ENCODE measurements at places on chromosomes 1 and 21.

DNA sequence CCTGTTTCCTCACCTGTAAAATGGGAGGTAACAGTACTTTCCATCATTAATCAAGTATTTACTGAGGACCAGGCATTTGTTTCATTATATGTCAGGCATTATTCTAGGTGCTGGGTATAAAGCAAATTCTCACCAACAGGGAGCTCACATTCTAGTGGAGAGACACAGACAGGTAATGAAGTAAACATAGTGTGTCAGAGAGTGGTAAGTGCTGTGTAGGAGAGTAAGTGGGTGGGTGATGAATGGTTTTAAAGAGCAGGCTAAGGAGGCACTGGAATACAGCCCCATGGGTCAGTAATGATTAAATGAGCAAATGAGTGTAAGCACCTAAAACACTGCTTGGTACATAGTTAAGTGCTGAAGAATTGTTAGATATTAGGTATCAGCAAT is 60.4 kb downstream of the DNTTIP2 start:
- DNase-seq: no peak

DNA sequence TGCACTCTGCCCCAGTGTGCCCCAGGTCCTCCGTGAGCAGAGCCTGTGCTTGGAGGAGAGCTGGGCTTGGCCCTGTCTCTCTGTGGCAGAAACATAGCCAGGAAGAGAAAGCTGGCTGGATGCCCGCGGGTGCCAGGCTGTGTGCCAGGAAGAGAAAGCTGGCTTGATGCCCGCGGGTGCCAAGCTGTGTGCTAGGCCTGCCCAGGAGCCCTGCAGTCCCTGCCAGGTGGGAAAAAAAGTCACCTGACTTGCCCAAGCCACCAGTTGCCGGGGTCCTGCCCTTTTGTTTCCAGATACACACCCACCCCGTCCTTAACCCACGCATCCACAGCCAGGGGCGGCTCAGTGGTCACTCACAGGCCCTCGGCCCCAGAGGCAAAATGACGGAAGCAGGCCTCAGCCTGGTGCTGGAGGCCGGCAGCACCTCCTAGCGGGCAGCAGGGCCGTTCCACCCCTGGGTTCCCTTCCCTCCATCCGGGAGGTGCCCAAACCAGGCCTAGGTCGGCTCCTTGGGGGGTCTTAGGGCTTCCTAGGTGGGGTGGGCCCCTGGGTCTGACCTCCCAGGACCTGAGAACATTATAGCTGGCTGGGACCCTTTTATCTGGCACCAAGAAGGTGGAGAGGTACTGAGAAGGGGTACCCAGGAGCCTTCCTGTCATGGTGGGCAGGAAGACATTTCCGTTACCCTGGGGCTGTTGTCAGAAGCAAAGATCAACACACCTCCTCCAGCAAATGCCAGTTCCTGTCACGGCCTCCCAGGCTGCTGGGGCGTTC is 9.1 kb downstream of the ITGB2 start:
- DNase-seq: no peak

GRCh38 chr1:57091642-57092041 is 125.8 kb upstream of the C8B start:
- DNase-seq: no peak

- DNase-seq: no peak
Measured at GRCh38 chr1:183918589-183918988, 113.7 kb downstream of the RGL1 start.

DNA sequence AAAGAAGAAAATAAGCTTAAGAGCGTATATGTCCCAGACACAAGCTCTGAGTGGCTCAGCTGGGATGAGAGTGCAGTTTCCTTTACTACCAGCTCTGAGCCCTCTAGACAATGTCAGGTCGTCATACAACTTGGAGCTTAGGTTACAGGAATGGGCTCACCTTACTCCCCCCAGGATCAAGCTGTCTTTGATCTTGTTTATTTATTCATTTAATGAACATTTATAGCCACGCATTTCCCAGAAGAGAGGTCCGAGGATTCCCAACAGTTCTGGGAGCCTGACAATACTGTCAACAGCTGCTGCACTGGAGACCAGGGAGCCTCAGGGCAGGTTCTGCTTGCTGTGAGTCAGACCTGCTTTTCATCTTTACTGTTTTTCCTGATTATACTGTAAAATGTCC is 378.9 kb downstream of the PLPP3 start:
- DNase-seq: no peak

- DNase-seq: no peak
Measured at GRCh38 chr1:67850611-67851075, 17.4 kb upstream of the GNG12 start.

DNA sequence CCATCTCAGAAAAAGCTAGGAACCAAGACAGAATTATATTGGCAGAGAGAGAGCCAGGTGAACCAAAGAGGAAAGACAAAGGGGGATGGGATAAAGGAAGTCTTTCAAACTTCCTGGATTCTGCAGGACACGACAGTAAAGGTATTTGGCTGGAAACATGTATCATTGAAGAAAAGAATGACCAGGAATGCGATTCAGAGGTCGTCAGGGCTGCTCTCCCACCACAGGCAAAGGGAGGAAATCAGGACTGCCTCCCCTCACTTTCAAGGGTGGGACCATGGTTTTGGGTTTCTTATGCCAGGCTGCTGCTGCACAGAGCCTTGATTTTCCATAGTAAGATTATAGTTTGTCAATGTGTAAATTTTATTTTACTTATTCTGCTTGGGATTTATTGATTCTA is 848.8 kb downstream of the BRINP3 start:
- DNase-seq: no peak

- no peak for DNase-seq
Measured at GRCh38 chr1:34926156-34926555, 3.3 kb downstream of the DLGAP3 start.

- no peak for DNase-seq
Measured at GRCh38 chr1:7648761-7649384, 122.2 kb upstream of the VAMP3 start.

- DNase-seq: no peak
Measured at GRCh38 chr1:156914440-156914856, 6.0 kb upstream of the LRRC71 start.

GRCh38 chr1:10916311-10916710 is 96.1 kb upstream of the TARDBP start:
- DNase-seq: no peak

- DNase-seq: no peak
Measured at GRCh38 chr1:229066591-229066990, 204.3 kb upstream of the RAB4A start.

DNA sequence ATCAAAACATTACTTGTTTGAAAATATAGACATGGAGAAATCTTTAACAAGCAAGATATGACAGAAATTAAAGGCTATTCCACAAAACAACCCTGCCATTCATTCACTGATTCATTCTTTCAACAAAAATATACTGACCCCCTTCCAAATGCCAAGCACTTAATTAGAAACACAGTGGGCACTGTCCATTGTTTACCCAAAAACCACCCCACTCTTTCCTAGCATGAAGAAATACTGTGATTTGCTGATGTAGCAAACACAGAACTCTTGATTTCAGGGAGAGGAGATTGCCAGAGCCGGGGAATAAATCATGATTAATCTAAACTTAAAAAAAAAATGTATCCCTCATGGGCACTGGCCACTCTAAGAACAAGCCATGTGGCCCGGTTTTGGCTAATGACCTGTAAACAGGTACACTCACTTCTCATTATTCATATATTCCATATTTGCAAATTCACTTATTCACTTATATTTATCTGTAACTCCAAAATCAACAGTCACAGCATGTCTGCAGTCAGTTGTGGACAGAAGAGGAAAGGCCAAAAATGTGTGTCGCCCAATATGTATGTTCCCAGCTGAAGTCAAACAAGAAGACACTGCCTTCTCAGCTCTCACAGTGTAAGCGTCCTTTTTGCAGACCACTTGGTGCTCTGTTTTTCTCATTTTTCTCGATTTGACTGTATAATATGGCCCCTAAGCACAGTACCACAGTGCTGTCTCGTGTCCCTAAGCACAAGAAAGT is 133.1 kb downstream of the SMYD3 start:
- no peak for DNase-seq

DNA sequence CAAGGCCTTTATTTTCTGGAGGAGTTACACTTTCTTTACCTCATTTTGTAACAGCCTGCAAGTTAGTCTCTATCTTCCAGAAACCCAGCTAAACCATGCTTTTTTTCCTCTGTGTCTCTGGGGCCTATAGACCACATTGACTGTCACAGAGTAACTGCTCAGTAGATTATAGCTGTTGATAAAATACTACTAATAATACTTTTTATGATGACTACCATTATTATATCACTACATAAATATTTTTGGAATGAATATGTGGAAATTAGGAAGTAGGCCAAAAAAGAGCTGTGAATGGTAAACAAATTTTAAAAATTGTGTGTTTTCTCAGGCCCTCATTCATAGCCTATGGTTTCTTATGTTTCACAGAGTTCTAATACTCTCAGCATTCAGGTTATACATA is 233.1 kb upstream of the USP24 start:
- no peak for DNase-seq

DNA sequence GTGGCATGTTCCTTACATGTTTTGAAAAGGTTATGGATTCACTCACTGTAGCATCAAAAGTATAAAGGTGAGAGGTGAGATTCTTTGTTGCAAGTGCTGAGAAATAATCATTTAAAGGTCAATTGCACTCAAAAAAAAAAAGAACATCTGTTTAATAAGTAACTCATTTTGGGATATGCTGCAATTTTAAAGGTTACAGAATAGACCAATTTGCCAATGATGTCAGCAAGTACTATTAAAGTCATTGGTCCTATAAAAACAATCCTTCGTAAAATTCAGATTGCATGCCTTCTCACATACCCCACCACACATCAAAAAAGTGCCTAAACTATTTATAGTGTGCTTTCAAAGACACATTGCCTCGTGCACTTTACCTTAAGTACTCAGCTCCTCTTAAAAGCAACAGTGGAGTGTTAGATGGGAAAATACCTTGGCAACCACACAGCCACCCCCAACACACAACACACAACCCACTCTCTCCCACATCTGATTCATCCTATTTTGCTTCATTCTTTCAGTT is 218.2 kb upstream of the ADGRL2 start:
- no peak for DNase-seq

GRCh38 chr1:51320967-51321923 is 9.1 kb downstream of the TTC39A start:
- DNase-seq: no peak

DNA sequence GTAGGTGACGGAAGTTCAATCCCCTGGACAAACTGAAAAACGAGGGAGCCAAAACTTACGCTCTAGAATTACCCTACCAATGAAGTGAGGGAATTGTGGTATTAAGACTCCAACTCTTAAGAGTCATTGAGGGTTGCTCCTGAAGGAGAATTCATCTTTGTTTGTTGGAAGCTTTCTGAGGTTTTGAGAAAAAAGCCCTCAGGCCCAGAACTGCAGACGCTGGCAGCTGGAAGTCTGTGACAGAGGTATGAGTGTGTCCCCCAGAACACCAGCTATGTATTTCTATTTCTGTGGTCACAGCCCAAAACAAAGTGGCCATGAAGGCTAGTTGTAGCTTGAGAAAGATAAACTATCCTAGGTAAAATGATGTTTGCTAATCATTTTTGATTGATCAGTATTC is 438.8 kb upstream of the B3GALT2 start:
- no peak for DNase-seq

GRCh38 chr1:59494145-59494833 is 197.4 kb downstream of the FGGY start:
- DNase-seq: no peak

DNA sequence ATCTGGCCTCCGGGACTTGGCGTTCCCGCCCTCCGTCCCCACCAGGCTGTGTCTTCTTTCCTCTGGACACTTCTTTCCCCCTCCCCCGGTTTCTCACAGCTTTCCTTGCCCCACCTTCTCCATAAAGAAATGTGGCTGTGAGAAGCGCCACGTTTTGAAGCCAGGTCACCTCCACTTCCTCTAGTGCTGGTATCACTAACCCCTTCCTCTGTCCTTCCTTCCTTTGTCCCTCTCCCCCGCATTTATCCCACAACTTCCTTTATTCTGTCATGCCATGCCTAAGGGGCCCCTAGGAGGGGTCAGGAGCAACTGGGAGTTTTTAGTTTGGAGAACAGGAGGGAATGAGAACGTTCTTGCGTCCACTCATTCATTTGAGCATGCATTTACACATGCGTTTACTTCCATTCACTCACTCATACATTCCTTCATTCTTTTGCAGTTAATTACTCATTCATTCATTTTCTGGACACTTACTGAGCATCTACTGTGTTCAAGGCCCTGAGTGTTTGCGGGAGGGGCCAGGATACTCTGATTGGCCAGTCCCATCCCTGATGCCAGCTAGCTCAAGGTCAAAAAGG is 5.0 kb upstream of the ACOT11 start:
- no peak for DNase-seq

- DNase-seq: no peak
Measured at GRCh38 chr21:34930971-34931370, 118.1 kb downstream of the RUNX1 start.

GRCh38 chr1:231215681-231216385 is 25.2 kb upstream of the GNPAT start:
- no peak for DNase-seq

GRCh38 chr1:235980976-235981375 is 83.9 kb downstream of the NID1 start:
- no peak for DNase-seq

DNA sequence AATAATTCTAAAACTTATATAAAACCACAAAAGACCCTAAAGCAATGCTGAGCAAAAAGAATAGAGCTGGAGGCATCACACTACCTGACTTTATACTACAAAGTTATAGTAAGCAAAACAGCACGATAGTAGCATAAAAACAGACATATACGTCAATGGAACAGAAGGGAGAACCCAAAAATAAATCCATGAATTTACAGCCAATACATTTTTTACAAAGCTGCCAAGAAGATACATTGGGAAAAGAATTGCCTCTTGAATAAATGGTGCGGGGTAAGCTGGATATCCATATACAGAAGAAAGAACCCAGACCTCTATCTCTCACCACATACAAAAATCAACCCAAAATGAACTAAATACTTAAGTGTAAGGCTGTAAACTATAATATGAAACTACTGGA is 51.3 kb upstream of the KRTAP11-1 start:
- DNase-seq: no peak

DNA sequence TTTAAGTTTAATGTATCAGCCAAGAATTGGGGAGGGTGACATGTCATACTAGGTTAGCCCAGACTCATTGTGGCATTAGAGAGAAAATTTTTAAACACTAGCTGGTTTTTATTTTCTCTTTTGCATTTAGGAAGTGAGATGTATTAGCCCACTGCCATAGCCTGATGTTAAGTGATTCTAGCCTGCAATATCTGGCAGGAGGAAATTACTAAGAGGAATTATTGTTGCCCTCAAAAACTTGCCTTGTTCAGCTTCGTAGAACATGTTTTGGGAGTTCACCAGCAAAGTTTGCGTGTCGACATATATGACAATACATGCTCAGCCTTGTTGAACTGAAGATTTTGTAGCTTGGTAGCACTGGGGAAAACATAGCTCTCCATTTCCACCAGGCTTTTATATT is 12.5 kb downstream of the ADAM30 start:
- DNase-seq: no peak

GRCh38 chr1:1216770-1217620 is 3.0 kb upstream of the TNFRSF4 start:
- no peak for DNase-seq

Data from neural crest cell (in vitro differentiated cells).